ENCODE measurements at places on chromosomes 2 and 18.

- DNase-seq, result no peak
These were observed 249.3 kb upstream of the FSHR start for GRCh38 chr2:49403637-49404036.

DNA sequence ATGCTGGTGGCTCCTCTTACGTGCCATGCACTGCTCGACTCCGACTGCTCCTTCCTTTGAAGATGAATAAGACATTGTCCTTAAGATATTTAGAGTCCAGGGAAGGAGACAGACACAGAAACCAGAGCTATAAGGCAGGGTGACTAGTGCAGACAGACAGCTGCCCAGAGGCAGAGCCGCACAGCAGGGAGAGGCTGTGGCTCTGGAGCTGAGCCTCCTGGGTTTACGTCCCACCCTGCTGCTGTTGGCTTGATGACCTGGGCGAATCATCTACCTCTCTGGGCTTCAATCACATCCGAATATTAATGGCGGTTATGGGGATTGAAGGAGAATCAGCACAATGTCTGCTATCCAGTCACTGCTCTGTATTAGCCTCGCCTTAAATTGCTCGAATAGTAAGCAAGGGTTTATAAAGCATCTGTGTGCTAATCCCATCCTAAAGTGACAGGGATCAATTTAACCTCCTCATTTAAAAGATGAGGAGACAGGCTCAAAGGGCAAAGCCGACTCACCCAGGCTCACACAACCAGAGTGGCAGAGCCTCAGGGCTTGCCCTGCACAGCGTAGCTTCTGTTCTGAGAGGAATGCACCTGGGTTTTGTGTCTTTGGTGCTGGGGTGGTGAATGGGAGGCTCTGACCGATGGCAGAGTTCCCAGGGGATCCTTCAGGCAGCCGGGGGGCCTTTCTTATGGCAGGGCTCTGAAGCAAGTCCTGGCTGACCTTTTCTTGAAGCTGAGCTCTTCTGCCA lies 284.1 kb downstream of the MYCN start:
- no peak for DNase-seq

DNA sequence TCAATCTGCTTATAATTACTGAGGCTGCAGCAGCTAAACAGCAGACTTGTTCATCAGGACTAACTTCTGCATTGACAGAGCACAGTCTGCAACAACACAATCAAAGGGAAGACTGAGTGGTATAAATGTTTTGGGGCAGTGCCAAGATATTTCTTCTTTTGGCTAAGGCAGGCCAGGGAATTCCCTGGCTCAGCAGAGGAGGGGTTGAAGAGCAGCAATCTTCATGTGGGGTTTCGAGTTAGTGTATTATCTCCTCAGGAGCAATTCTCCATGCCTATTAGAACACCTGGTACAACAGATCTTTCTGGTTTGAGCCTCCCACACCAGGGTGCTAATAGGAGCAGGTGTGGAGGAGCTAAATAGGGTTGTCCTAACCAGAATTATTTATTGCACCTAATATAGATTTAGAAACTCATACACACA lies 103.0 kb upstream of the STK17B start:
- DNase-seq, result no peak

- no peak for DNase-seq
These were observed 47.0 kb downstream of the RRM2 start for GRCh38 chr2:10169581-10169980.

GRCh38 chr2:234491897-234492296 lies 5.0 kb downstream of the ARL4C start:
- no peak for DNase-seq

- DNase-seq, result no peak
These were observed 7.9 kb upstream of the INHBB start for GRCh38 chr2:120338015-120338414.

GRCh38 chr18:55054021-55054990 lies 95.0 kb upstream of the CCDC68 start:
- no peak for DNase-seq

DNA sequence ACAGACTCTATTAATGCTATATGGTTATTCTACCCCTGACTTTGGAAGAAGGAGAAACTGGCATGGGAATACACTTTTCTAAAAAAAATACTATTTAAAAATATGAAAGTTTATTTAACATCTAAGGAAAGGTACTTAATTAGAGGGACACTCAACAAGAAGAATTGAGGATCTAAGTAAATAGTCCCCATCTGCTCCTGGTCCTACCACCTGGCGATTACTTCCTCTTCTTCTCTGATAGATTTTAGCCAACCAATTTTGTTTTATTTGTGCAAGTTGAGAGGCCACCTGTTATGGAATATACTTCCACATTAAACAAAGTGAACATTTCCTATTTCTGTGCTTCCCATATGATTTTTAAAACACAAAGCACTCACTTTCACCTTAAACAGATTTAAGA lies 111.7 kb downstream of the BCL2 start:
- no peak for DNase-seq

DNA sequence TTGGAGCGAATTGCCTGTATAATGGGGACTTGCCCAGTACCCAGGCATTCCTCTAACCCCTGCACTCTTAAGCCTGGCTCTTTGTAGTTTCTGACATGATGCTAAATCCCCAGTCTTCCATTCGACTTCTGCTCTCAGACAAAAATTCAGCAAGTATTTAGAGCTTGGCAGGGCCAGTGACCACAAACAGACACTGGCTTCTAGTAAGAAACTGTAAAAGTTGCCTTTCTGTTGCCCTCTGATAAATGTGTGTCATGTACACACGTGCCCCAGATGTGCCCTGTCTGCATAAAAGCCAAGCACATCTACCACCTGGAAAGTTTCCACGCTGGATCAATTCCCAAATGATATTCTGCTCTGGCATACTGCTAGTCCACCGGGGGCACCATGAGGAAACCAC lies 18.0 kb downstream of the PAX3 start:
- DNase-seq, result no peak

DNA sequence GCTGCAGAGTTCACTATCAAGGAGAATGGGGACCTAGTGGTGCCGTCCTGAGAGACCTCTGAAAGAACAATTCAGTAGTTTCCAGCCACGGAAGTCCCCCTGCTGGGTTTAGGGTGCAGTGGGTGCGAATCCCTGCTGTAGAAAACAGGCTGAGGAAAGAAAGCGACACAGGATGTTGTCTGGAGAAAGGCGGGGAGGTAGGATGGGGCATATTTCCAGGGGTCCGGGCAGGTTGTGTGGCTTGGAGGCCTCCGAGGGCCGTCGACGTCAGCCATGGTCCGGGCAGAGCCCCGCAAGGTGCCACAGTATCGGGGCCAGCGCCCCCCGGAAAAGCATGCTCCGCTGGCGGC lies 807 bp upstream of the CREB1 start:
- DNase-seq, result no peak

DNA sequence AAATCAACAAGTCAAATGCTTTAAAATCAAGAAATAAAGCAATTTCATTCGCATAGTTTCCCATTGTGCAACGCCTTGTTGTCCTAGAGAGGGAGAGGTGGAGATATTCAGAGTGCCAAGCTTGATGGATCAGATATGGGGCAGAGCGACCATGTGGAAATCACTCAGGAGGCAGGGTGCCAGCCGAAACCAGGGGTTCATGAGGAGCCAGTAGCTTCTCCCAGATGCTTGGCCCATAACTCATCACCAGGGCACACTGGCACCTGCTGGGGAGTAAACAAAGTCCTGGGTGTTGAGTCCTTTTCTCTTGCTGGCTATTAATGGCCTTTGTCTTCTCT lies 53.0 kb upstream of the ASAP2 start:
- DNase-seq, result no peak

GRCh38 chr2:181991171-181991885 lies 5.7 kb downstream of the PPP1R1C start:
- no peak for DNase-seq

DNA sequence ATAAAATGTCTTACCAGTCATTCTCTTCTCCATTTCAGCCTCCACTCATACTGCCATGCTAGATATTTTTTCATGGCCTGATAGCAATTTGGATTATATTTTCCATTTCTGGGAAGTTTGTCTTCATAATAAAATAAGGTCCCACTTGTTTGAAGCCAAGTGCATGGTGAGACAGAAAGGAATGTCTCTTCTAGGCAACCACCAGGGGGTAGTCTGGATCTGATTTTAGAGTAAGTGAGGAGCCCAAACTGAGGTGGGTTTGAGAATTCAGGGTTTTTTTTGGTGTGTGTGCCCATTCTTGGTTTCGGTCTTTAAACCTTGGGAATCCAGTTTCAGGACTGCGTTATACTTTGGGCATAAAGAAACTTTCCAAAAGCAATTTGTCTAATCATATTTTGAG lies 315.5 kb downstream of the RPRM start:
- no peak for DNase-seq

GRCh38 chr2:45892757-45893156 lies 241.3 kb downstream of the PRKCE start:
- DNase-seq, result no peak

GRCh38 chr18:45951016-45951714 lies 16.0 kb downstream of the EPG5 start:
- DNase-seq, result no peak

DNA sequence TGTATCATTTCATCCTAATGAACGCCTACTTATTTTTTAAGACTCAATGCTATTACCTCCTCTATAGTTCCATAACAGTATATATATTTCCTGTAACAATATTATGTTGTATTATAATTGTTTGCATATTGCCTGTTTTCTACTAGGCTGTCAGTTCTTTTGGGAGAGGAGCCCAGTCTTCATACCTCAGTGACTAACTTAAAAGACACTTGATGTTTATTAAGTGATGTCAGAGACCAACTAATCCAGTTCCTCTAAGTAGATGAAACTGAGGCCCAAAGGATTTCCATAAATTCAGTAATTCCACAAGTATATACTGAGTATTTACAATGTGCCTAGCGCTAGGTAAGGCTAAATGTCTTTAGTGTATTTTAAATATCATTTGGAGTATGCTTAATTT lies 48.9 kb upstream of the AAK1 start:
- no peak for DNase-seq

DNA sequence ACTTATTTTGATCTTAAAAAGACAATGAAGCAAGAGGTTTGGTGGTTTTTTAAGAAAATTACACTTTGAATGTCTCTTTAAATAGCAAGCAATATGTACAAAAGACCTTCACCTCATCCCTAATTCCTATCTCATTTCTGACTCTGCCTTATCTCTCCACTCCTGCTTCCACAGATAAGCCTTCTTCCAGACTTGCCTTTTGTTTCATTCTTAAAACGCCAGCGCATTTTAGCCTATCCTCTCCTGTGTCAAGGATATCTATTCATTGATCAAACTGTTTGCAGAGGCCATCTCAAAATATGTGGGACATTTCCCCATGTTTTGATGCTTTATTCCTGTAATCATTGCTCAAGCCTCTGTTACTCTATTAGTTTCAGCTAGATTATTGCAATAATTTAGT lies 562.5 kb downstream of the PARD3B start:
- no peak for DNase-seq

- DNase-seq, result no peak
These were observed 861.8 kb downstream of the TRIB2 start for GRCh38 chr2:13578547-13578946.

DNA sequence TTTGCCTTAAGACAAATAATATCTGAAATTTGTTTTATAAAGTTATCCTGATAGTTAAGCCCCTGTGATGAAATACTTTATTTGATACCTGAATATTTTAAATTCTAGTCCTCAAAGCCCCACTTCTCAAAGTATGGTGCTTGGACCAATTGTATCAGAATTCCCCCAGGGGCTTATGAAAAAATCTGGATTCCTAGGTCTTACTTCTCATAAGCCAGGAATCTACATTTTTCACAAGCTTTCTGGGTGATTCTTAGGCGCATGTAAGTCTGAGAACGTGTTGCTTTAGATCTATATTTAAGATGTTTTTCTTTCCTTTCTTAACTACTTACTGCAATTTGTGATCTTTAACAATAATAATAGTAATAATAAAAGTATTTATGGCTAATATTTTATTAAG lies 53.1 kb downstream of the MYO1B start:
- DNase-seq, result no peak

DNA sequence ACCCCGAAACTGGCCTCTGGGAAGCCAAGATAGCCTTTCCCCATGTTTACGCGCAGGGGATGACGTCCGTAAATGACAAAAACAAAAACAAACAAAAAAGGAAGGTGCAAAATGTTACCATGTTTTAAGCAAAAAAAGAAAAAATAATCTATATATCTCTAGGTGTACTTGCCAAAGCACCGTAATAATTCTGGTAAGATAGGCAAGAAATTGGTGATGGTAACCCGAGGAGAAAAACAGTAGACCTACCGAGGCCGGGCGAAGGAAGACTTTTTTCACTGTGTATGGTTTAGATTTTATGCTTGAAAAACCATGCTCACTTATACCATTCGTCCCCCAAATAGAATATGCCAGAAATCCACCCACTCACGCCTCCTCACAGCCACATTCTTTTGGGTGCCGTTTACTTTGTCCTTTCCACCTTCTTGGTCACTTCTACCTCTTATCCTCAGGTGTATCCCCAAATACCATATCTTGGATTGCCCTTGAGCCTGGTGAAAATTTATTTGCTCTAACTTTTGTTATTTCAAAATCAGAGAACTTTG lies 8.0 kb downstream of the GATA6 start:
- no peak for DNase-seq

GRCh38 chr2:202018950-202019349 lies 14.7 kb upstream of the FZD7 start:
- no peak for DNase-seq

GRCh38 chr2:226835420-226835795 lies 446 bp upstream of the RHBDD1 start:
- DNase-seq, result no peak

GRCh38 chr2:16713011-16713423 lies 47.4 kb upstream of the CYRIA start:
- DNase-seq, result no peak

DNA sequence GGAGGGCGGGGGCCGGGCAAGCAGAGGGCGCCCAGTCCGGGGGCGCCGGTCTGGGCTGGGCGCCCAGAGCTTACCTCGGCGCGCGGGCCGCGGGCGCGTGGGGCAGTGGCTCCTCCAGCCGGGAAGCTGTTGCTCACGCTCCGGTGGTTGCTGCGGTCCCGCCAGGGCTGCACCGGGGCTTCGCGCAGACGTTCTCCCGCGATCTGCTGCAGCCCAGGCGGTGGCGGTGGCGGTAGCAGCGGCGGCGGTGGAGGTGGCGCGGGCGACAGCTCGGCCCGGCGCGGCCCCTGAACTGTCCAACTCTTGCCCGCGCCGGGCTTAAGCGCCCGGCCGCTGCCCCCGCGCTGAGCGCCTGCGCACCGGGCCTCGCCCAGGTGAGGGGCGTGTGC lies 391 bp downstream of the ZNF385B start:
- DNase-seq, result no peak

All from cerebellar nuclear complex (tissue), 1 donor.